GM12891 (cell line): ENCODE measurements at places on chromosomes 6 and 20.

- DNase-seq = no peak
These were observed 54.8 kb upstream of the SGK1 start for GRCh38 chr6:134372603-134373281.

GRCh38 chr6:119076576-119077390 lies 1.7 kb downstream of the FAM184A start:
- DNase-seq = no peak

DNA sequence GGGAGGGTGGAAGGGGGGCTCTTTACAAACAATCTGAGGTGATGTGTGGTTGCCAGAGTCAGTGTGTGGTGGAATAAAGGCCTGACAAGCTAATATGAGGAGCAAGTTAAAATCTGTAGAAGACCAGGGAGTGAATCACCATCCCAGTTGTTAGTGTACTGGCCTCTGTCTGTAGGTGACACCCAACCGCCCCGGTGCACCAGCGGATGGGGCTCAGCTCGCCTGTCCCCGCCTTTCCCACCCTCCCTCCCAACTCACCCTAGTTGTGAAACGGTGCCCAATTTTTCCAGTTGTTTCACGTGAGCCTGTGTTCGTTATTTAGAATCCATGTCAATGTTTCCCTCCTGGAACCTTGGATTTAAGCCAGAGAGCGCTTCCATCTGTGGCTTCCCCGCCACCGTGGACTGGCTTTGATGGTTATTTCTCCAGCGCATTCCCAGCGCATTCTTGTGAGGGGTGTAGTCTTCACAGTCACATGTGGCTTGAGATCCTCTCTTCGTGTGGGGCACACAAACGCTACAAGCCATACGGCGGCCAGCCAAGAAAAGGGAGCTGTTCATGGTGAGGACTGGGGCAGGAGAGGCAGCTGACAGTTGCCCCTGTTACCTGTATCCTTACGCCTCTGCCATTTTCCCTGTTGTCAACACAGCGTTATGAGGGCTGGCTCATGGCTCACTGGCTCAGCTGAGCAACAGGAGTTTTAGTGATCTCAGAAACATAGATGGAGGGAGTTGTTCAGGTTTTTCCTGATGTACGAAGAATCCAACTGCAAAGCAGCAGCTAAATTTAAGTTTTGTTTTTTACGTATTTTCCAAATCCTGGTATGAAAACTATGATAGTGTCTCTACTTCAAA lies 137.6 kb downstream of the ZDHHC14 start:
- DNase-seq = no peak

GRCh38 chr6:159973951-159974350 lies 5.1 kb downstream of the IGF2R start:
- no peak for DNase-seq

GRCh38 chr20:10313701-10314100 lies 95.1 kb downstream of the SNAP25 start:
- no peak for DNase-seq

DNA sequence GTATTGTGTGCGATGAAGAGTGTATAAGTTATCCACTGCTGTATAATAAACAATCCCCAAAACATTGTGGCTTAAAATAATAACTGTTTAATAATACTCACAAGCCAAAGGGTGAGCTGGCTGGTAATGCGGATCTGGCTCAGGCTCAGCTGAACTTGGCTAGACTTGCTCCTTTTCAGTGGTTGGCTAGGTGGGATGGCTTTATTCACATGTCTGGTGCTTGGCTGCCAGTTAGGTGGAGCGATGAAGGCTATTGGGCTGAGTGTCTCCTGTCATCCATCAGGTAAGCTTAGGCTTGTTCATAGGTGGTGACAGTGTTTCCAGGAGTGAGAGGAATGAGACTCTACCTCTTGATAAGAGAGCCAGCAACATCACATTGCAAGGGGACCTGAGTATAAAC lies 135.0 kb upstream of the ASCC3 start:
- no peak for DNase-seq

- DNase-seq = no peak
These were observed 36.0 kb downstream of the SPDEF start for GRCh38 chr6:34519971-34520644.

DNA sequence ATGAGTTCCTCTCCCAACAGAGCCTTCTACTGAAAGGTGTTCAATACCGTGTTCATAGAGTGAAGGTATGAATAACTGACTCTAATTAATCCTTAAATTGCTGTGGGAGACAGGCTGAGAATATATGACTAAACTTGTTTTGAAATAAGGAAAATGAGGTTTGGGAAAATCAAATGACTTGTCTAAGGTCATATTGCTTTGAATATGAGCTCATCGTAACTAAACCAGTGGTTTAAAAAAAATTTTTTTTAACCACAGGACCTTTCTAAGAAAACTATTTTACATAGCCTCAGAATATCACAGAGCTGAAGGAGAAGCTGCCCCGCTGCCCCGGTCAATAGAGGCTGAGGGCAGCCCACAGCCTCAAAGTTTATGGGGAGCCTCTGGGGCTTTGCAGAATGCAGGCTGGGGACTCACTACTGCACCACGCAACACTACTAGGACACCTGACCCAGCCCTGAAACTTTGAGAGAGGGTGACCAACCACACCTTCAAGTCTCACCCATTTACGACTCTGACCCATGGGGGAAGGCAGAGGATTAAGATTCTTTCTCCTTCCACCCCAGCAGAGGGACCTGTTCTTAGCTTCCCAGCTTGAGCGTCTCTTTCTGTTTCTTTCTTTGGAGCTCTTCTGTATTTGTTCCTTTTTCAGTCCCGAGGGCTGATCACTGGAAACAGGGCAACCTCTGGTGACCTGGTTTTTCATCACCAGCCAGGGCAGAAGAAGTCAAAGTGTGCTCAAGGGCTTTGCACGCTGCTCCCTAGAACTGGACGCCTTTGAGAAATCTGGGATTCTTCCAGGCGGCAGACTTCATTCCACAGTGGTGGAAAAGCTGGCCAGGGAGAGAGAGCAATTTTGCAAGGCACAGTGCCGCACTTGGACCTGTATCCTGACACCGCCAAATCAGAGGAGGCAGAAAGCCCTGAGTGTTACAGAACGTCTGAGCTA lies 220.2 kb downstream of the ATXN1 start:
- DNase-seq = no peak

DNA sequence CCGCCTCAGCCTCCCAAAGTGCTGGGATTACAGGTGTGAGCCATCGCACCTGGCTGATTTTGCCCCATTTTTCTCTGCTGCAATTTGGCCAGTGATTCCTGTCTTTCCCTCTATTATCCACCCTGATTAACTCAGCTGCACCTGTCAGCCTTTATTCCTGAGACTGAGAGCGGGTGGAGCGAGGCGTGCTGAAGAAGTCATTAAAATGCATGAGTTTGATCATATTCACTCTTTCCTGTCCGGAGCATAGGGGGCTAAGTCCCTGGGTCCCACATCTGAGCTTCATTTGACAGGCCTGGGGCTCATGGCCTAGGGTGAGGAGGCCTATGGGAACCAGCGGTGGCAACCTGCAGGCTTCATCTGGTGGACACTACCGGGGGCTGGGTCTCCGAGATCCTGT lies 25.7 kb upstream of the CTNNBL1 start:
- no peak for DNase-seq

DNA sequence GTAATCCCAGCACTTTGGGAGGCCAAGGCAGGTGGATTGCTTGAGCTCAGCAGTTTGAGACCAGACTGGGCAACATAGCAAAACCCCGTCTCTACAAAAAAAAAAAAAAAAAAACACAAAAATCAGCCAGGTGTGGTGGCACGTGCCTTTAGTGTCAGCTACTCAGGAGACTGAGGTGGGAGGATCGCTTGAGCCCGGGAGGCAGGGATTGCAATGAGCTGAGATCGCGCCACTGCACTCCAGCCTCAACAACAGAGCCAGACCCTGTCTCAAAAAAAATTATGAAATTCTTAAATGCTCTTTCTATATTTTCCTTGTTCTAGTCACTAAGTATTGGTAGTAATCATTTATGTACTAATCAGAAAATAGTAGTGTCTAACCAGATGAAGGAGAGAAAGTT lies 30.6 kb downstream of the SYTL3 start:
- no peak for DNase-seq

- peak; percentile 15 for DNase-seq
These were observed 335.3 kb downstream of the CD83 start for GRCh38 chr6:14452567-14453527.

DNA sequence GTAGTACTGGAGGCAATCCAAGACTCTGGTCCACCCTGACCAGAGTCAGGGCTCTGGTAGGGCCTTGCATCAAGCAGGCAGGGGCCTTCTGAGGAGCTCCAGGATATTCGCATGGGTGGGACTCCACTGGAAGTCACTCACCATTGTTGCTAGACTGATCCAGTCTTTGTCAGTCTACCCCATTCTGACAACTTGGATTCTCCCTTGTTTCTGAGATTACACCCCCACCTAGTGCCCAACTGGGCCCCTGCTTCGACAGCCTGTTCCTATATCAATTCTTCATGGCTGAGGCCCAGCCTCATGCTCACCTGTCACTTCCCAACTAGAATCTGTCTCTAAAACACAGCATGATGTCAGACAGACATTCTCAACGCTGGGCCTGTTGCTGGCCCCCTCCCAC lies 5.2 kb downstream of the SLC35D3 start:
- peak; percentile 14 for DNase-seq

DNA sequence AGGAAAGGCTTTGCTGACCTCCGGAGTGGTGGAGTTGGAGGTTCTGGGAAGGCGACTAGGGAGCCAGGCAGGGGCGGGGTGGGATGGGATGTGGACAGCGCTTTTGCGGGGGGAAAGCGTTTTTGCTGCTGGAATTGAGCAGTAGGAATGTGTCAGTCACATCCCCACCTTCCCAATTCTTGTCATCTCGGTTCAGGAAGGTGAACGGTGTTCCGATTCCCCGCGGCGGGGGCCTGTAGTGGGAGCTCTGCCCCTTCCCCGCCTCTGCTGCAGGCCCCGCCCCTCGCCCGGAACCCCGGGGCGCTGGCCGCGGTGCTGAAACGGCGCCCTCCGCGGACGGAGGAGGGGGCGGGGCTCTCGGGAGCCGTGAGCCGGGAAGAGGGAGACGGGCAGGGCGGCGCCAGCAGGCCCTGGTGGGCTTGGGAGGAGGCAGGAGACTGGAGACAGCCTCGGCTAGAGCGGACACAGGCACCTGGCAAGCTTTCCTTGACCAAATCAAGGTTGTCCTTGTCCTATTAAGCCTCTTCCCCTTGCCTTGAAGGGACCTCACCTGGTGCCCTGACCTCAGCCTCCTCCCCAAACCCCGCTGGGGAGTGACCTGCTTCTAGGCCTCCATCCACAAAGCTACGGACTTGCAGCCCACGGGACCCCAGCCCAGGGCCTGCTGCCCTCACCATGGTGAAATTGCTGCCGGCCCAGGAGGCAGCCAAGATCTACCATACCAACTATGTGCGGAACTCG lies at the start of gene LHFPL5:
TSS of gene LHFPL5 (plus strand) at position 357 of the 741 bp plus-strand sequence. CDS start at position 676, 319 bp downstream.
- DNase-seq = peak; percentile 82

DNA sequence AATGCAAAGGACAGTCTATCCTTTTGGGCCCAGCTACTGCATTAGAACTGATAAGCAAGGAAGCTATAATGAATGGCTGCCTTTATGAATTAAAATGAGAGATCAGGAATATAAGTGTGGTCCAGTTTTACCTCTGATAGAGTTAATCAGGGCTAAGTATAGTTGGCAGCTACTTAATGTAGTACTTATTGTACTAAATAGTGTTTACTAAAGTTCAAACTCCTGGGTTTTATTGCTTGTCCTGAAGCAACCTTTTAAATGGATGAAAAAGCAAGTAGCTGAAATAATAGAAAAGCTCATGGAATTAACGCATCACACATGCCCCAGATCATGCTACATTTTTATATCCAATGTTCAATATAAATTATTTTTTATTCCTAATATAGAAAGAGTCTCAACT lies 5.3 kb downstream of the TRMT11 start:
- DNase-seq = no peak

GRCh38 chr6:15989397-15989796 lies 139.5 kb upstream of the MYLIP start:
- no peak for DNase-seq

- peak; percentile 64 for DNase-seq
These were observed 3.6 kb upstream of the GPSM3 start for GRCh38 chr6:32195902-32196681.

DNA sequence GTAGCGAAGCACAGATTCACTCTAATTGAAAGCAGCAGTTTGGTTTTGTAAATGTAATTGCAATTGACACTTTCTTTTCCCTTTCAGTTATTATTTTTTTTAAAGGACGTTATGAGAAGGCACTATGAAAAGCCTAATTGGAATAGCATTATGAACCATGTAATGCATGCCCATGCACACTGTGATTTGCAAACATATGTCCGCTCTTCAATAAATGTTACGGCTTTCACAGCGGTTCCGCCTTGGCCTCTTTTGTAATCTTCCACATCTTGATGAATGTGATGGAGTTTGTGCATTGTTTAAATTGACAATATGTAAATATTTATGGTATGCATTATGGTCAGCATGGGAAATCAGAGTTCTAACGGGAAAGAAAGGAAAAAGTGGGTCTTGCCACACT lies 61.3 kb downstream of the SAMD5 start:
- DNase-seq = no peak

DNA sequence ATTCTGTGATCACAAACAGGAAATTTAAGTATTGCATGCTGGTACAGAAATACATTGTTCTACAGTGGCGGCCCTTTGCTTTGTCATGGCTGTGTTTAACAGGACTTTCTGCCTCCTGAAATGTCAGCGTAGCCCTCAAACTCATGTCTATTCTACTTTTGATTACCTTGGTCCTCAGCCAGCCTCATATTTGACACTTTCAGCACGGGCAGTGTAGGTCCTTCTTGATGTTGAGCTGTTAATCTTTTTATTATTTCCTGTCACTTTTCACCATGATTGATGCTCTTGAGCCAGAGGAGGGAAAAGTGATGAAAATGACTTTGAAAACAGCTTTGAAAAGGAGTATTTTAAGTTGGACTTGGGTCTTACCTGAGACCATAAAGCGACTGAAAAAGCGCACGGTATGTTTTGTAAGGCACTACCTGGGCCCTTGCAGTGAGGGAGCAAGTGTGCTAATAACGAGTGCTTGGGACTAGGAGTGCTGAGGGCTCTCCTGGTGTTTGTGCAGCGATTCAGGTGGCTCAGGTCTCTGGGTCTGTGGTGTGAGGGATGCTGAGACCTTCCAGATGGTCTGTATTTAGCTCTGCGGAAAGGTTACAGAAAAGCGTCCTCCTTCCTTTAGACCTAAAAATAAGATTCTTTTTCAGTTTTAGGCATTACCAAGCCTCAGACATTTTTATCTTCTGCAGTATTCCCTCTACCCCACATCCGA lies 45.2 kb upstream of the RREB1 start:
- no peak for DNase-seq

- DNase-seq = no peak
These were observed 102.3 kb downstream of the CTNNBL1 start for GRCh38 chr20:37796121-37796520.

GRCh38 chr6:111024681-111025080 lies 42.8 kb downstream of the RPF2 start:
- DNase-seq = no peak
